ENCODE measurements at places on chromosomes 5 and 9.

GRCh38 chr5:34789021-34789531 lies 49.9 kb upstream of the TTC23L start:
- no peak for DNase-seq

DNA sequence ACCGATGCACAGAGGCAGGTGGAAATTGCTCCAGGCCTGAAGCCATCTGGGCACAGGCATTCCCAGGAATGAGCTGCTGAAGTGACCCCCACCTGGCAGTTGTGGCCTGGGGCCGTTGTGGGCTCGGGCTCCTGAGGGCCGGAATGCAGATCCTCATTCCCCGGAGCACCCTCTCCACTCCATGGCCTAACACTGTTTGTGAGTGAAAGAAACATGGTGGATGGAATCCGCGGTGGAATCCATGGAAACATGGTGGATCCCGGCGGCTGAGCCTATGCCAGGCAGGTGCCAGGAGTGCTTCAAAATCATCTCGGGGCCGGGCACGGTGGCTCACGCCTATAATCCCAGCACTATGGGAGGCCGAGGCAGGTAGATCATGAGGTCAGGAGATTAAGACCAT lies 3.6 kb upstream of the SARDH start:
- DNase-seq: no peak

DNA sequence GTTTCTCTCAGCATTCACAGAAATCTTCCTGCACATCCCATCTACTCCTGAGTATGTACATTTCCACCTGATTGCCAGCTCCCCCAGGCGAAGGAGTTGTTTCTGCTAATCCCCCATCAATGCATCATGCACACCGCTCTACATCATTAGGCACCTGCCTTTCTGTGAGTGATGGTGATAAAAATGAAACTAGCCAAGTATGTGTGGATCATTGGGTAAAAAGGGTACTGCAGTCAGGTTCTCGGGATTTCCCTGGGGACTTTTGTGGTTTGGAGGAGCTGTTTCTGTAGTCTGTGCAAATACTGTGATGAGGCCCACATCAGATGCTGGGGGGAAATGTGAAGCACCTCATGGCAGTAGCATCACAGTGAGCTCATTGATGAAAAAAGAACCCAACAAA lies 30.4 kb downstream of the CAMK4 start:
- DNase-seq: no peak

DNA sequence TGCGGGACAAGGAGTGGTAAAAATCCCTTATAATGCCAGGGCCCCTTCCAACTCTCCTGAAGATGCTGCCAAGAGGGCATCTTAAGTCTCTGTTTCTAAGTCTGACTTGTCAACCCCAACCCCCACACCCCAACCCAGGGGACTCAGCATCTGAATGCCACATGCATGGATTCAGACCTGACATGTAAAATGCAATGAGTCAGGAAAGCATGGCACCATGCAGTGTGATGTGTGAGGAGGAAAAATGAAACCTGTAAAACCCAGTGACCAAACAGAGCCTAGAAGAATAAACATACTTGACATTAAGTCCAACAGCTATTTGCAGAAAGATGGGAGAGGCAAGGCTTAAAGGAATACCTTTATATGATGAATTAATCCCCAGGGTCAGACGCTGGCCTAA lies 112.4 kb downstream of the ASTN2 start:
- DNase-seq: no peak

- no peak for DNase-seq
Observed at GRCh38 chr5:180155365-180155926, 53.6 kb downstream of the RASGEF1C start.

GRCh38 chr9:89597711-89598362 lies 7.0 kb upstream of the GADD45G start:
- peak; percentile 75 for DNase-seq

DNA sequence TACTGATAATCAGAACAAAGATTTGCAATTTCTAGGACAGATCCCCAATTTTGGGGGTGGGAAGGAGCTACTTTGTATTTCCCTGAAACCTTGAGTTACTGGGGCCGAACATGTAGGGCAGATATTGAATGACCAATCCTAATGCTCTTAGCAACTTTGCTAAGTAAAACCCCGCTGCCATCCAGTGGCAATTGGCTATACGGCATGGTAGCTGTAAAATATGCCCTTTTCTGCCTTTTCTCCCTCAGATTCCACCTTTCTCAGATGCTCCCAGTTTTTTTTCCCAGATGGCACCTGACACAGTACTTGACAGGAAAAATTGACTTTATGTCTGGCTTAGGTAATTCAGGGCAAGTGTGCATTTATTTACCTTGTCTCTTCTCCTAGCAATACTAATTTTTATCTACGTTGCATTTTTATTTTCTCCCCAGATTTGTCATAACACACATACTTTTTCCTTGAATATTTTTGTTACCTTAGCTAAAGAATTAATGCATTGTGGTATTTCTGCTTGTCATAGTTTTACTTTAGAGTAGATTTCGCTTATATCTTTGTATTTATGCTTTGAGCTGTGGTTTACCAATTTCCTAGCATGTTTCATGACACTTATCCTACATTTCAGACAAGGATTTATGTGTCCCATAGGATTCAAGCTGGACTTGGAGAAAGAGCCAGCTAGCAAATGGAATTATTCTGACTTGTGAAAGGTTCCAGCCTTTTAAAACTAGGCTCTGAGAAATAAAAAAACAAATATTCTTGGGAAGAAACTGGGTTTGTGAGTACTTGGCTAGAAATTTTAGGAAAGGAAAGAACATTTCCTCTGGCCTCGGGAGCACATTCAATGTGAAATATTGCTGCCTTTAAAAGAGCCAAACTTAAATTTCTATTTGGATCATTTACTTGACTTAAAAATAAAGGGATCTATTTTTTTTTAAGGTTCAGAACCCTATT lies 37.4 kb downstream of the PIK3R1 start:
- DNase-seq: peak; percentile 71

- no peak for DNase-seq
Observed at GRCh38 chr5:9373571-9373970, 172.3 kb downstream of the SEMA5A start.

DNA sequence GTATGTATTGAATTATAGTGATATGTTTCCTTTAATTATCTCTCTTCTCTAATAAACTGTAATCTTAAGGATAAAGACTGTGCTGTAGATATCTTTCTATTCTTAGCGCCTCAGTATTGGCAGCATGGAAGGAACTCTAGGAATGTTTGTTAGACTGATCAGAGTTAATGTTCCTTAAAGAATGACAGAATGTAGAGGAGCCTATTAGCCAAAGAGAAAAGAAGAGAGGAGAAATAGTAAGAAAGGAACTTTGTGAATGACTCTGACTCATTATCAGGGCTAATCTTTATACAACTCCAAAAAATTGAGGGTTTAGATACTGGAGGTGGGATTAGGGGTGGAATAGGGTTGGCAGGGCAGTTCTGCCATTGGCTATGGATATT lies 59.0 kb upstream of the NUDT12 start:
- DNase-seq: no peak

DNA sequence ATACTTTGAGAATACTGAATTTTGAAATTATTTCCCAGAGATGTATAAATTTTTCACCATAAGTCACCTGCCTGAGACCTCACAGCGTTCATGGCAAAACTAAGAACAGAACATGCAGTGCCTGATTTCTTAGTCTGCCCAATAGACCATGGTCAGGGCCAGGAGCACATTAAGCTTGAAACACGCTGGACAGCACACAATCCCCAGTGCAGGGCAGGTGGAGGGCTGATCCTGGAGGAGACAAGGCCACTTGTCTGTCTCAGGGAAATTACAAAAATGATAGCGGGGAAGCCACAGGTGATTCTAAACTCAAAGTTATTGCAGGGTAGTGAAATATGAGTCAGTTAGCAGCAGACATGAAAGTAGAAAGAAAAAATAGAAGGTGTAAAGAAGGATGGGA lies 18.6 kb upstream of the ENC1 start:
- DNase-seq: no peak

DNA sequence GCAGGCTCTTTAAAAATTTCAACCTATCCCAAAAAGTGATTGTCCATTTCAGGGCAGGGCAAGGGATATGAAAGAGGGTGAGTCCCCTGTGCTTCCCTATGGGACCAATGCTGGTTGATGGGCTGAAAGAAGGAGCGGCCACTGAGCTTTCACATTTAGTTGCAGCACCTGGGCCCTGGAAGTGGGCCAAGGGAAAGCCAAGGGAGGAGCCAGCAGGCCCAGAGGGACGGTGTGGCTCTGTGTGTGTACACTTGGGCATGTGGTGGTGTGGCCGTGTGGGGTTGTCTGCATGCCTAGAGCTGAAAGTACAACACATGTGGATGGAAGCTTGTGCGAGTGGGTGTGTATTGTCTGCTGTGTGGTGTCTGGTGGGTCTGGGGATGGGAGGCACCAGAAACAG lies 14.0 kb upstream of the PSMD5 start:
- DNase-seq: no peak

- no peak for DNase-seq
Observed at GRCh38 chr5:147336876-147337275, 102.0 kb downstream of the STK32A start.

DNA sequence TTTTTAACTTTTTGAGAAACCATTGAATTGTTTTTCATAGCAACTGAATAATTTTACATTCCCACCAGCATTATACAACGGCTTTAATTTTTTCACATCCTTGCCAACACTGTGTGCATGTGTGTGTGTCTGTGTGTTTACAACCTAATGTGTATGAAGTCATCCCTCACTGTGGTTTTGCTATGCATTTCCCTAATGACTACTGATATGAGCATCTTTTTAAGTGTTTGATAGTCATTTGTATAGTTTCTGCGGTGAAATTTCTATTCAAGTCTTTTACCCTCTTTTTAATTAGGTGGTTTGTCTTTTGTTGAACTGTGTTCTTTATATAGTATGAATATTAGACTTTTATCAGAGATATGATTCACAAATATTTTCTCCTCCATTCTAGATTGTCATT lies 263.1 kb upstream of the COX7C start:
- no peak for DNase-seq

DNA sequence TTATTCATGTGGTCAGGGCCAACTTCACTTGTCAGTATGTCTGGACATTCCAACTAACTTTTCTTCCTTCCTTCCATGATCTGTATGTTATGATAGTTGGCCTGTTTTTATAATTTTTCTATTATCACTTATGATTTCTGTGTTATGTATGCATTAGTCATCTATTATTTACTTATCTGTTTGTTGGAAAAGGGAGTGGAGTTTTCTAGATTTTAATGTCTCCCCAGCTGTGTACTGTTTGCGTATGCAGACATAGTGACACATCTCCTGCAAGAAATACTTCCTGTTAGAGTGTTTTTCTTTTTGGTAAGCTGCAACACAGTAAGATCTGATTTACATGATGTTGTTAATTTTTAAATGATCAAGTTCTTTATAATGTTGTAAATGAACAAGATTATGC lies 8.7 kb upstream of the INSYN2B start:
- DNase-seq: no peak

DNA sequence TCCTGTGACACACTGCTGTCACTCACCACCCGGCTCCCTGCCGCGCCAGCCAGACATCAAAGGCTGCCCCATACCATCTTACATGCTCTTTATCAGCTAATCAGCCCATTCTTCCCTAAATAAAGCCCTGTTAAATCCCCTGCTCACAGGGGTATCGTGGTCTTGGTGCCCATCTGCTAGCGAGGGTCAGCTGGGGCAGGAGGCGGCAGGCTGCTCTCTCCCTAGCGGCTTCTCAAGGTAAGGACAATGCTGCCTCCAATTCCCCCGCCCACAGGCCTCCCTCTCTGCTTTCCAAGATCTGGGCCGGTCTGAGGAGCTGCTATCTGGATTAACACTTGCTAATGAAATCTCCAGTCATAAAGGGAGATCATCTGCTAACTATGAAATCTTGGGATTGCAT lies 26.8 kb downstream of the BARHL1 start:
- DNase-seq: no peak

- DNase-seq: no peak
Observed at GRCh38 chr5:79140553-79140952, 28.9 kb downstream of the BHMT start.

- DNase-seq: peak; percentile 55
Observed at GRCh38 chr5:40521925-40522324, 157.8 kb upstream of the PTGER4 start.

GRCh38 chr5:42880496-42881150 lies 68.9 kb upstream of the SELENOP start:
- DNase-seq: no peak

DNA sequence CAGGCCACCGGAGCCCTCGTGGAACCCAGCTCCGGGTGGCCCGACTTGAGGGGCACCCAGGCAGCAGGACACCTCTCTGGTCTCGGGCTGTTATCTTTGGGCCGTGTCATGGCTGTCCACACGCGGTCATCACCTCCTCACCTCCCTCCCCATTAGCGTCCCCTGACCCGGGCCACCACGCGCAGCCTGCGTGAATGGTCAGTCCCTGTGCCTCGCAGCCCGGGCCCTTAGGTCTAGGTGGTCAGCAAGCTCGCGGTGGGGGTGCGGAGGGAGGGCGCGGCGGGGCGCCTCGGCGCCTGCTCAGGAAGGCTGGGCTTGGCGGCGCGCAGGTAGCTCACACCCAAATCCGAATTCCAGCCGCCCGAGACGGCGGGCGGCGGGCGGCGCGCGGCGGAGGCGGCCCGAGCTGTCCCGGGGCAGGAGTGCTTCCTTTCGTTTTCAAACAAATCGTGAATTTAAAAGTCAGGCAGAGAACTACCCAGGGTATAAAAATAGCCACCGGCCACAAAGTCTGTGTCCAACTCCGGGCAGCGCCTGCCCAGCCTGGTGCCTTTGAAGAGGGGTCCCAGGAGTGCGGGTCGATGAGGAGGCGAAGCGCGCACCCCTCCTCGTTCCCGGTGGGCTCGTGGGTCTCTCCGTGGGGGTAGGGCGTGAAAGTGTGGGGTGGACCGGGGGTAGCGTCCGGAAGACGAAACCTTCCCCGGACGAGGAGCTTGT lies 1.0 kb upstream of the RXRA start:
- DNase-seq: peak; percentile 27

- DNase-seq: no peak
Observed at GRCh38 chr5:87147441-87147840, 120.2 kb upstream of the RASA1 start.

GRCh38 chr5:89178541-89178940 lies 295.6 kb upstream of the MEF2C start:
- DNase-seq: no peak

DNA sequence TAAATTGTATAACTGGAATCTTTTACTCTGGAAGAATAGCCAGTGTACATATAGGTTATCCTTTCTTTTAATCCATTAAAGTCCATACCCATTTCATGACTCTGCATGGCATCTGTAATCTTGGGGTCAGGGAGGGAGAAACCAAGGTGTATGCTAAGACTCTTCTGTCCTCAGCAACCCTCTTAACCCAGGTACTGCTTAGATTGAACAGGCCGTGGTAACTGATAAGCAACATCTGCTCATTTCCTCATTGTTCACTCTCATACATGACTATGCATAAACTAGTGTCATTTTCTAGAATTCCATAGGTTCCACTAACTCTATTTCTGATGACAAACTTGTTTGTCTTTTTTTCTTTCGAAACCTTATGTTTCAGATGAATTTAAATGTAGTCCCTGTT lies 69.3 kb upstream of the IFNE start:
- no peak for DNase-seq

GRCh38 chr9:135701959-135702721 lies at the start of gene KCNT1:
Gene KCNT1 (plus strand): TSS chr9:135702185. CDS start chr9:135702259, 74 bp downstream.
- DNase-seq: peak; percentile 67

Data from suppressor macrophage (primary cell).